Kidney (tissue), 22 donors: ENCODE measurements at places on chromosomes 3 and 15. TPM values are rescaled to one million over a fixed set of nuclear protein-coding genes. Genes with fewer than 3 reads are reported as not detected.

The SLITRK3 gene
- total RNA-seq, result 0.44 TPM

The LCTL gene
- not detected for total RNA-seq

The CYP8B1 gene
- total RNA-seq, result 10.4 TPM

The TMEM202 gene
- not detected for total RNA-seq

The SCG5 gene
- total RNA-seq, result 1.3 TPM

The CLEC3B gene
- total RNA-seq, result 45.3 TPM

The C2CD4A gene
- 5.3 TPM for total RNA-seq

The STRIT1 gene
- total RNA-seq, result not detected

The SNTN gene
- not detected for total RNA-seq

The GOLGA8N gene
- total RNA-seq, result 14.7 TPM

The TRAT1 gene
- 1.9 TPM for total RNA-seq
